ENCODE measurements at places on chromosomes 4 and X. TPM values are rescaled to one million over a fixed set of nuclear protein-coding genes. Genes with fewer than 3 reads are reported as not detected.

Gene FAM184B
- total RNA-seq, result not detected

Gene IL2RG
- total RNA-seq, result 0.13 TPM

Gene MAOB
- not detected for total RNA-seq

Gene CWH43
- not detected for total RNA-seq

Gene KCTD8
- 0.13 TPM for total RNA-seq

Gene TMPRSS11D
- total RNA-seq, result 0.13 TPM

Gene LYAR
- 8.1 TPM for total RNA-seq

Gene SMARCA1
- total RNA-seq, result 16.4 TPM

Gene RS1
- not detected for total RNA-seq

Gene CCDC149
- 15.8 TPM for total RNA-seq

Gene SPARCL1
- 10.0 TPM for total RNA-seq

Gene GPR173
- total RNA-seq, result 0.90 TPM

Gene CTAG1A
- total RNA-seq, result not detected

Gene REPS2
- total RNA-seq, result 6.1 TPM

Gene FAM114A1
- 76.8 TPM for total RNA-seq
